Smooth muscle cell of the pulmonary artery (primary cell): ENCODE measurements at places on chromosomes 4 and X. TPM values are rescaled to one million over a fixed set of nuclear protein-coding genes. Genes with fewer than 3 reads are reported as not detected.

NXF3 gene
- total RNA-seq: 0.07 TPM in 1 of 2 replicates, not detected in the other

C4orf50 gene
- total RNA-seq: under 0.01 TPM in 1 of 2 replicates, not detected in the other

NRK gene
- total RNA-seq: 0.26 and 1.1 TPM in 2 replicates

MAGEA11 gene
- not detected in 2 replicates for total RNA-seq

USP46 gene
- 16.4 and 24.6 TPM in 2 replicates for total RNA-seq

MSL3 gene
- total RNA-seq: 13.2 and 13.9 TPM in 2 replicates

MTNR1A gene
- not detected in 2 replicates for total RNA-seq

GUCY1B1 gene
- 4.9 and 5.9 TPM in 2 replicates for total RNA-seq

CDKL2 gene
- 0.39 and 2.3 TPM in 2 replicates for total RNA-seq
